Peyer's patch (tissue), 4 donors: ENCODE measurements at places on chromosomes 7 and 10. TPM values are rescaled to one million over a fixed set of nuclear protein-coding genes. Genes with fewer than 3 reads are reported as not detected.

The FAM20C gene
- 56.9 TPM for total RNA-seq

The AGAP9 gene
- total RNA-seq, result 37.3 TPM

The PRF1 gene
- 12.4 TPM for total RNA-seq

The CCDC3 gene
- 2.5 TPM for total RNA-seq

The TSC22D4 gene
- total RNA-seq, result 37.3 TPM

The GHRHR gene
- not detected for total RNA-seq

The ZNF735 gene
- total RNA-seq, result not detected

The INSYN2A gene
- total RNA-seq, result 6.6 TPM

The CLDN3 gene
- 868 TPM for total RNA-seq

The HYAL4 gene
- not detected for total RNA-seq

The AKR1C8 gene
- total RNA-seq, result not detected

The ANKRD61 gene
- total RNA-seq, result not detected

The ABLIM1 gene
- 91.6 TPM for total RNA-seq

The TET1 gene
- total RNA-seq, result 1.6 TPM

The HACD1 gene
- 3.9 TPM for total RNA-seq

The TCERG1L gene
- total RNA-seq, result not detected
